ENCODE measurements at places on chromosomes 1 and 21.

DNA sequence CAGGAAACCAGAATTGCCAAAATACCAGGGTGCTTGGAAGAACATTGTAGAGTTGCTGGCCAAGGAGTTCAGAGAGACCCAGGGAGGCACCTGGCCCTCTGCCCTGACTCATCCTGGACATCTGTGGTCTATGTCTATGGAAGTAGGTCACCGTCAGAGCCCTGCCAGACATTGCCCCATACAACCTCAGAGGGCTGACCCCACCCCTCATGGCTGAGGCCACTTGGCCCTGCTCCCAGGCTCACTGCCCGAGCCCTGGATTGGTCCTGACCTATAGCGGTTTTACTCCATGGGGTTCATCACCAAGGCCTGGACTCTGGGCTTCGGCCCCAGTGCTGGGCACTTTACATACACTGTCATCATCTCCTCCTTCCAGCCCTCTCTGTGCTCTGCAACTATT is 233.1 kb downstream of the PTPRU start:
- DNase-seq = no peak

DNA sequence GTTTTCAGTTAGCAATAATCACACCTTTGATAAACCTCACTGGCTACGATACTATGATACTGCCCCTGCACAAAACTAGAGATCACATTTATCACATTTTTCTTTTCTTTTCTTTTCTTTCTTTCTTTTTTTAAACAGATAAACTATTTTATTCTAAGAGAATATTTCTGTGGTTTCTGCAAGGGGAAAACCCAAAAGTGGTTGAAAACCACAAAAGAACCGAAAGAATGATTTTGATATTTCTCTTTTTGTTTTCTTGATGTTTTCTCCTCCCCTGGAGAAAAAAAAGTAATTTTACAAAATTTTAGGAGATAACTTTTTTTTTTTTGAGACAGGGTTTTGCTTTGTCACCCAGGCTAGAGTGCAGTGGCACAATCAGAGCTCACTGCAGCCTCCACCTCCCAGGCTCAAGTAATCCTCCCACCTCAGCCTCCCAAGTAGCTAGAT is 18.4 kb upstream of the FRRS1 start:
- no peak for DNase-seq

- DNase-seq = no peak
These were observed 111.5 kb downstream of the ENAH start for GRCh38 chr1:225541383-225541782.

GRCh38 chr21:45130324-45130774 is 56.0 kb downstream of the ADARB1 start:
- no peak for DNase-seq

DNA sequence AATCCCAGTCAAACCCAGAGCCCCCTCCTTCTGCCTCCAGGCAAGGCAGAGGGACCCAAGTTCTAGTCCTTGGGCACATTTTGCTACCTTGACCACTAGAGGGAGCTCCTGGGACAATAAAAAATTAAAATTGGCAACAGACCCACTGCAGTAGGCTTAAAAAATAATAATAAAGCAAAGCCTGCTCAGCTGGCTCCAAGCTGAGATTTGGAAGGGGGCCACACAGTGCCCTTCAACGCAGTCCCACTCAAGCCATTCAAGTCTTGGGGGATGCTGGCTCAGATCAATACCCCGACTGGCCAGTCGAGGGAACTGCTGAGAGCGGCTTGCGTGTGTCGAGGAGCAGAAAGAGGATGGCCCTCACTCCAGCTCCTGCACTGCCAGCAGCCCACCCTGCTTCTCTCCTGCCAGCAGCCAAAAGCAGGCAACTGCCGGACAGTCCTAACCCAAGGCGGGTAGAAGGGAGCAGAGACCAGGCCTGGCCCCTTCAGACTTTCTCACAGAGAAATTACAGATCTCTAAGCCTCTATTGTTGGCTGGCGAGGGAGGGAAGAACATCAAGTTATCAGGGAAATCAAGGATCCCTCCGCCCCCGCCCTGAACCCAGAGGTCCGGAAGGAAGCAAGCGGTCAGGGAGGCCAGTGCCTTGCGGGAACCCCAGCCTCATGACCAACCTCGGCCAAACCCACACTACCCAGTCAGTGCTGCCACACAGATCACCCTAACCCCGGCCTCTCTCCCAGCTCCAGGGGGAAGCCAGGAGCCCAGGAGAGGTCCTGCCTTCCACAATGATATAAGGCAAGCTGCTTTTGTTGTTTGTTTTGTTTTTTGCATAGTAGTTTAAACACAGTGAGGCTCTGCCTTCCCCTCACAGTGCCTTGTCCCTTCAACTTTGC is 4.9 kb upstream of the ALDH4A1 start:
- no peak for DNase-seq

DNA sequence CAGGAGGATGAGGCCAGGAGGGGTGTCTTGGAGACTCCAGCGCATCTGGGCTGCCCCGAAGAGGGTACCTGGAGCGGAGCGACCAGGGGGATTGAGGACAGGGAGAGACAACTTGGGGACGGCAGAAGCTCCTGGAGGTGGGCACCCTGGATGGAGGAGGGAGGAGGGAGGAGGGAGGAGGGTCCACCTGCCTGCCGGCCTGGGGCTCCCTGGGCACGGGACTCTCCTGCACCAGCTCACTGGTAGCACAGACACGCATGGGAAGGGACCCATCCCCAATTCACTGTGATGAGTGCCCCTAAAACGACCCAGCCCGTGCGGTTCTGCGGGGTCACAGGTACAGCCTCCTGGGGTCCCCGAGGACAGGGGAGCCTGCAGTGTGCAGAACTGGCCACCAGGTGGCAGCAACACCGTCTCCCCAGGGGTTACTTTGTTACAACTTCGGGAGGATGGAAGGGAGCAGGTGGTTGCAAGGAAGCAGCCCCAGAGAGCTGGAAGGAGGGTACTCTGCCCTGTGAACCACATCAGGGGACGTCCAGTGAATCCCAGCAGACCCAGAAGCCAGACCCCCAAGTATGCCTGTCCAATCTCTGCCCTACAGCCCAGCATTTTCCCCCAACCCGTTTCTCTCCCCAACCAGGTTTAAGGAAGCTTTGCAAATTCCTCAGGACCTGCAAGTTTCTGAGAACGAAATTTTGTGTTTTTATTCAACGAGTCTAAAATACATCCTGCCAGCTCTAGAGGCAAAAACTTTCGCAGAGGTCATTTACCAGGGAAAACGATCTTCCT is 482.4 kb downstream of the NPHP4 start:
- no peak for DNase-seq

GRCh38 chr1:198364471-198364870 is 176.0 kb downstream of the ATP6V1G3 start:
- no peak for DNase-seq

DNA sequence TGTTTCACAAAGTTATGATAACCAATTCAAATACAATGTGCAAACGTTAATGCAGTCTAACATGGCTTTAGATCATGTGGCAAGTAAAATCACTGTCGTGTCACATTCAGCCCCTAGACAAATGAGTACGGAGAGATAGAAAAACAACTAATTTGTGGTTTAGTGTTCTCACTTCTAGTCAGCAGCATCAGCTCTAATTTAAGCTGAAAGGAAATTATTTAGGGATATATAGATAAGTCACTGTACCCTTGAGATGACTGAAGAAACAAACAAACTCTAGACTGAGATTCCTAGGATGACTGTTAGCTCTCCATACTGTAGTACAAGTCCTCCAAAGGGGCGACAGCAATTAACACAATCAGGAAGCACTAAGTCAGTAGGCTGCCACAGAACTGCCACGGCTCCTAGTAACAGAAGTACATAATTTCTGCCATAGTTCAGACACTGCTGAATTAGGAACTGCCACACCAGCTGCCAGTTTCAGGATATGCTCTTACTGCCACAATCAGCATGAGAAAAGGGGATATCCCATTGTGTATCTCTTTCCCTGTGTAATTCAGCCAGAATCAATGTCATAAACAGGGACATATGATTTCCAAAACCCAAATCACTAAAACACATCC is 150.4 kb upstream of the NEGR1 start:
- DNase-seq = no peak

GRCh38 chr21:35007348-35007747 is 41.8 kb downstream of the RUNX1 start:
- no peak for DNase-seq

- no peak for DNase-seq
These were observed 131.5 kb downstream of the DHRS3 start for GRCh38 chr1:12486401-12487005.

DNA sequence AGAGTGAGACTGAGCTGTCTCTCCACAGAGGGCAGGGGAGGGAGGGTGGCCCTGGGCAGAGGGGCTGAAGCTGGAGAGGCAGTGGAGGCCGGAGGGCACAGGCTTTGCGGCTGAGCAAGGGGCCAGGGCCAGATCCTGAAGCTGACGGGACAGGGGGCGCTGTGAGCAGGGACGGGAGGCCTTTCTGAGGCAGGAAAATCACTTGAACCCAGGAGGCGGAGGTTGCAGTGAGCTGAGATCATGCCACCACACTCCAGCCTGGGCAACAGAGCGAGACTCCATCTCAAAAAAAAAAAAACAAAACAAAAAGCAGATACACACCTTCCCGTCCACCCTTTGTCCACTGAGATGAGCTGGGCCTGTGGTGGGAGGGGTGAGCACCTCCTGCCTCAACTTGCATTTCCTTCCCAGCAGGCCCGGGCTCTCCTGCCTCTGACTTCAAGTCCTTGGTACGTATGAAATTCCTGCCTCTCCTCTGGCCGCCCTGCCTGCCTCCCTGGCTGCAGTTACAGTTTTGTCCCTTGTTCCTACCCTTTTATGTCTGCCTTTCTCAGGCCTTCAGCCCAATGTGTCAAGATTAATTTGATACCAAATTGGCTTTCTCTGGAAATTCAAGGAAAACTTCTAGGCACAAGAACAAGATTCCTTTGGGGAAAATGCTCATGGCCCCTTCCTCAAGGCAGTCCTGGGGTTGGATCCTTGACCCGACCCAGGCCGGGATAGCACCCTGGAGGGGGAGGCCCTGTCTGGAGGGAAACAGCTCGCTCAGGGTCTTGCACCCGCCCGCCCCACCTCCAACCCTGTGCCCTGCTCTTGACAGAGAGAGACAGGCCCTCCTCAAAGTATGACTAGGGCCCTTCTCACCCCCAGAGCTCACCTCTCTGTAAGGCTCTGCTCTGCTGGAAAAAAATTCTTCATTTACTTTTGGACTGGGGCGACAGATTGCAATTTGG is 11.2 kb upstream of the ADAMTSL4 start:
- no peak for DNase-seq

DNA sequence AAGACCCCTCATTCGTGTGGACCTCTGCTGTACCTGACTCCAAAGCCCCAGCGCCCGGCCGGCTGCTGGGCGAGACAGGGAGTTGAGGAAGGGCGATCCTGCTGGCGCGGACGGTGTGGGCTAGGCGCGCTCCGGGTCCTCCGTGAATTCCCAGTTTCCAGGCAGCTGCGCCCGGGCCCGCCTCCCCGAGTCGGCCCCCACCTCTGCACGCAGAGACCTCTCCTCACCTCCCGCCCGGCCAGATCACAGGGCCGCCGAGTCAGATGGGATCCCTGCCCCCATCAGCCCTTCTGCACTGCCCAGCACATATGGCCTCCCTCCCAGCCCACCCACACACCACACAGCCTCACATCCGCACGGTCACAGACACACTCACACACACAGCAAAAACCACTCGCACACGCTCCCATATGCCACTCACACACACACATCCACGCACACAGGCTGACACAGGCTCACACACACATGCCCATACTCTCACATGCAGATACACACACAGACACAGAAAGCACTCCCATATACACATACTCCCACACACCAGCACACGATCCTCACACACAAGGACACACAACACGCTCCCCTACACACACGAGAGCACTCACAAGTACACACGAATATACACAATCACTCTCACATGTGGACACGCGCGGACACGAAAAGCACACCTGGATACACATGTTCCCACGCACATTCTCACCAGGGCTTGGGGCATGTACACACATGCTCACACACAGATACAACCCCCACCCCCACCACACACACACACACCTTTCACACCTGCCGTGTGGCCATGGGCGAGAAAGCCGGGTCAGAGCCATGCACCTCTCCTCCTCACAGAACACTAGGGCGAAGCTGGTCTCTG is 7.2 kb upstream of the GUCA2B start:
- DNase-seq = no peak

DNA sequence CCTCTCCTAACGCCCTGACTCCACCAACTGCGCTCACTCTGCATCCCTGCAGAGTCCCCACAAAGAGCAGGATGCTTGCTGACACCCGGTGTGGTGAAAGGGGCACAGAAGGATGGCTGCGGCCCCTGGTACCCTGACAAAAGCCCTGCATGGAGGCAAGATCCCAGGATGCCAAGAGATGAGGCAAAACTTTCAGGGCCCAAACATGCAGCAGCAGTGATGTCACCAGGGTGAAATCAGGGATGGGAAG is 36.6 kb downstream of the SLC9A1 start:
- DNase-seq = no peak

GRCh38 chr1:151711044-151711800 is 5.4 kb downstream of the CELF3 start:
- DNase-seq = no peak

- DNase-seq = no peak
These were observed 366.1 kb upstream of the PTBP2 start for GRCh38 chr1:96355521-96355920.

DNA sequence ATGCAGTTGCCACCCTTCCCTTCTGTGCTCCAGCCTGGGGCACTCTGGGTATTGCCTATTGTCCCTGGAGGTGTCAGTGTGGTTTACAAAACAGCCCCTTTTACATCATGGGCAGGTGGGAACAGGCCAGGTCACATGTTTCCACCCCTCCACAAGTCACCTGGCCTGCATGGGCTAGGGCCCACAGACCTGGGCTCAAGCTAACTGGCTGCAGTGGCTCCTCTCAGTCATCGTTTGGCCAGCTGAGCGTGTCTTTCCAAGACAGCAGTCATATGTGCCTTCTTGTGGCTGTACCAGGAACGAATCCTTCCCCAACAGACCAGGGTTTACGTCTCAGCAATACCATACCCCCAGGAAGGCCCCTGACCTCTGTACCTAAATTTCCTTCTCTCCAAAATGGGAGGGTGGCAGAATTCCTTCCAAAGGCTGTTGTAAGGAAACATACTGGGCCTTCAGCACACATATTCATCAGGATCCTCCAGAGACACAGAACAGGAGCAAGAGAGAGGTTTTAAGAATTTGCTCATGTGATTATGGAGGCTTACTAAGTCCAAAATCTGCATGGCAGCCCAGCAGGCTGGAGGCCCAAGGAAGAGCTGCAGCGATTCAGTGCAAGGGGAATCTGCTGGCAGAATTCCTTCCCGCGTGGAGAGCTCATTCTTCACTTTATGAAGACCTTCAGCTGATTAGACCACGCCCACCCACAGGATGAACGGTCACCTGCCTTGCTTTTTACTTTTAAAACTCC is 10.6 kb upstream of the TAS1R2 start:
- no peak for DNase-seq

- no peak for DNase-seq
These were observed 23.9 kb downstream of the ACKR1 start for GRCh38 chr1:159228554-159228953.

All from NCI-H2081 treated with DMSO at 0.1 percent for 48 hours (cell line).